ENCODE measurements at places on chromosomes 2 and 18.

- DNase-seq: no peak
Measured at GRCh38 chr18:62576845-62577512, 54.2 kb downstream of the ZCCHC2 start.

DNA sequence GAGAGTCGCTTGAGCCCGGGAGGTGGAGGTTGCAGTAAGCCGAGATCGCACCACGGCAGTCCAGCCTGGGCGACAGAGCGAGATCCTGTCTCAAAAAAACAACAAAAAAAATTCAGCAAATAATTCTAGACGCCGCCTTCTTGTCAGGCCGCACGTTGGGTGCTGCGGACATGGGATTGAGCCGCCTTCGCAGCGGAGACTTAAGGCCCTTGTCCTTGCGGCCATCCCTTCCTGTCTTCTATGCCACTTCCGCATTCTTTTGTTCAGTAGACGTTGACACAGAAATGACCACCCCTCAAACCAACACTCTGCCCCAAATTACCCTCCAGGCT lies 15.8 kb downstream of the PTPN18 start:
- no peak for DNase-seq

DNA sequence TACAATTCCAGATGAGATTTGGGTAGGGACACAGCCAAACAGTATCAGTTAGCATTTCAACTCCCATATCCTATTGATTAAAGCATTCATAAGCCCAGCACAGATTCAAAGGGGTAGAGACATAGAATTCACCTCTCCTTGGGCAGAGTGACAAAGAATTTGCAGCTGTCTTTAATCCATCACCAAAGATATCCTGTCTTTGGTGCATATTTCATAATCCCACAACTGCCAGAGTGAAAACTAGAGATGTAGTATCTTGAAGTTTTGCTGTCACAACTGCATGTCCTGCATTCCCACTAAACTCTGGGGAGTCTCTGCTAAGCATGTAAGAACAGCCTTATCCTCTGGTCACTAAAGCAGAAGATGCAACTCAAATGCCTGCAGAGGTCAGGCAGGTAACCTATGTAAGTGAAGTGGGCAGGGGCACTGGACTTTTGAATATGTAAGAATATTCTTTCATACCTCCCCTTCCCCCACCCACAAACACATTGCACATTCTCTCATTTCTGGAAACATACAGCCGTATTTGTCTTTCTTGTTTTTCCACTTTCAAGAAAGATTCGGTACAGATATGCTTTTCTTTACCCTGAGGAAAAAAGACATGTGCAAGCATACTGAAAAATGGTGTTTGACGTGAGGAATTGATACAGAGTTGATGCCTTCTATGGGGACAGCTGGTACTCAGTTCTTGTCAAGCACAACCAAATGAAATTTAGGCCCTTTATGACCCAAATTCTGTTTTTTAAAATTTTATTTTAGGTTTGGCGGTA lies 283.1 kb downstream of the SP3 start:
- DNase-seq: no peak

GRCh38 chr2:176206682-176207081 lies 18.2 kb downstream of the HOXD1 start:
- DNase-seq: no peak

DNA sequence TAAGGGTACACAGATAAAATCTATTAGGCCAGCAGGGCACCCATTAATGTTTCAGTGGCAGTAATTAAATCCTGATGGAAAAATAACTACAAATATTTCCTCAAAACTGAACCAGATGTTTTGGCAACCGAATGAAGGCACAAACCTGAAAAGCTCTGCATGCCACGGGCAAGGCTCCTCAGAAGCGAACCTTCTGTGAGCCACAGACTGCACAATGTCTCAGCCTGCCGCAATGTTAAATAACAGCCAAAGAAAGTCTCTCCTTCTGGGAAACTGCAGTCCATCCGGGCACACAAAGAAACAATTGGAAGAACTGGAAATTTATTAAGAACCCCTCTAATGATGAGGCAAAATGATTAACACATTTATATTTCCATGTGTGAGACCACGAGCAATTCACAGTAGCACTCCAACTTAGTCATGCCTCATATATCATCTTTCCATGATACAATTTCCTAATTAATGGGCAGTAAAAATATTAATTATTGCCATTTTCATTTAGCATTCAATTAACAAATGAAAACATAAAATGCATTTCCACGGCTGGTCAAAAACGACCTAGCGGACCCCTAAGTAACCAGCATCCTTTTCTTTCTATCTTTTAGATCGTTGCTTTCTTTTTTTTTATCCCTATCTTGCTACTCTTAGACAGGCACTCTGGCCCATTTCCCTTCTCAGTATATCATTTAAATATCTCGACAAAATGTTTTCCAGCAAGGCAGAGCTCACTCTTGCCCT lies 237.5 kb downstream of the EPHA4 start:
- DNase-seq: no peak

GRCh38 chr2:75522543-75523312 lies 38.0 kb downstream of the EVA1A start:
- DNase-seq: no peak

DNA sequence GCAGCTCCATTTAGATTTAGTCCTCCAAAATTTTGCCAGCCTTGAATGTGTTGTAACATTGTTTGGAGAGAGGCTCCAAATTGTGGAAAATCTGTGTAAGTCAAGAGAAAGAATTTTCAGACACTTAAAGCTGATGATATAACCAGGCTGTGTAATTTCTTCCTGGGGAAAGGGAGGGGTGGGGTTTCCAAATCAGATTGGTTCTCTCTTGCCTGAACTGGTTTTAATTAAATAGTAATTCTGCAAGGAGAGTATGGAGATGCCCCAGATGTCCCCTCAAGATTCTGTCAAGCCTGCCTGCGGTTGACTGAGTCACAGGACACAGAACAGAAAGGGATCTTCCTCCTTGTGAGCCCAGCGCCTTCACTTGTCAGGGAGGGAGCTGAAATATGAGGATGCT lies 54.5 kb downstream of the C18orf63 start:
- no peak for DNase-seq

DNA sequence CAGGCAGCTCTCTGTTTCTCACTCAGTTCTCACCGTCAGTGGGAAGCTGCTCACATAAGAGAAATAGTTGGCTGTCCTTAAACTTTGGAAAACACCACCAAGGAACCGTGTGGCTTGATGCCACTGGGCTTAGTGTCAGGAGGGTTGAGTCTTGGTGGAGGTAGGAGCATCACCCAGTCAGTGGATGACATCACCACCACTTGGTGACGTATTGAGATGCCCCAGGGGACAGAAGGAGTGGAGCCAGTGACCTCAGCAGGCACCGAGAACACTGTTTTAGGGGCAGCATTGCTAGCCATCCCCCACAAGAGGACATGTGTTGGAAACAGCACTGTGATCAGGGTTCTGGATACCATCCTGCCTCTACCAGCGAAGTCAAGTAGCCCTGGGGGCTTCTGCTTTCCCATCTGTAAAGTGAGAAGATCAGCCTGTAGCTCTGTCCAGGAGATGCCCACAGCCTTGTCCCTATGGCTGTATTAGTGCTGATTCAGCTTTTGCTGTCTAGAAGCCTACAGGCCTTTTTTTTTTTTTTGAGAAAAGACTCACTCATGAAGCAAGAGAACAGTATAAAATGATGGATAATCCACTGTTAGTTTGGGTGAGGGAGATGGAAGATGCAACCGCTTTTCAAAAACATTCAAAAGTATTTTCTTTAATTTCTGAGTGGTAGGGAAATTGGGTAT lies 66.2 kb downstream of the TSN start:
- no peak for DNase-seq

GRCh38 chr2:26642429-26642828 lies 1.3 kb upstream of the CIB4 start:
- no peak for DNase-seq

GRCh38 chr2:10132596-10132995 lies 10.1 kb downstream of the RRM2 start:
- DNase-seq: no peak

DNA sequence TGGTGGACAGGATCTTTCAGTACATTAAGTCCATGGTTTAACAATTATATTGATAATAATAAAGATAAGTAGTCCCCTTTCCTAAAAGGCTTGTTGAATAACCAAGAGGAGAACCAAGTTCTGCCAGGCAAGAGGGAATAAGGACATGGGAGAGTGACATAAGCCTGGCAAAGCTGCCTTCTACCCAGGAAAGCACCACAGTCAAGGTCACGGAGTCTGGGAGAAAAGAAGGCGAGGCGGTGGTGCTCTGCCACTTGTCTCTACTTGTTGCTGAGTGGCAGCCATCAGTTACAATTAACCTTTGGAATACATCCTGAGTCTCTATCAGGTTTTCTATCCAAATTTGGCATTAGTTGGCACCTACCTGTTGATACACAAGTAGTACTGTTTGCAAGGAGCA lies 101.7 kb upstream of the GATA6 start:
- DNase-seq: no peak

DNA sequence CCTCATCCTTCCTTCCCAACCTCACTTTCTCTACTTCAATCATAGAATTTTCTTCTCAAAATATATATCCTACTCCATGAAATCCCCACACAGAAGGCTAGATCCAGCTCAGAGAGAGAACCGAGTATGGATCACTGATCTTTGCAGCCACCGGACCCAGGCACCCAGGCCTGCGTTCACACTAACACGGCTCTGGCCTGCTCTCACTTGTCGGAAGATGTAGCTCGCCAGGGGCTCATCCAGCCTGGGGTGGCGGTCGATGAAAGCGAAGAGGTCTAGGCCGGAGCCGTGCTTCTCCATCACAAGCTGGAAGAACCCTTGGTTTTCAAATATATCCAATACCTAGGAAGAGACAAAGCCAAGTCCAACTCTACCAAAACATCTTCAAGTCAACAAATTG lies 12.7 kb upstream of the MTERF4 start:
- no peak for DNase-seq

- no peak for DNase-seq
Measured at GRCh38 chr2:176931588-176932563, 280.7 kb upstream of the HNRNPA3 start.

DNA sequence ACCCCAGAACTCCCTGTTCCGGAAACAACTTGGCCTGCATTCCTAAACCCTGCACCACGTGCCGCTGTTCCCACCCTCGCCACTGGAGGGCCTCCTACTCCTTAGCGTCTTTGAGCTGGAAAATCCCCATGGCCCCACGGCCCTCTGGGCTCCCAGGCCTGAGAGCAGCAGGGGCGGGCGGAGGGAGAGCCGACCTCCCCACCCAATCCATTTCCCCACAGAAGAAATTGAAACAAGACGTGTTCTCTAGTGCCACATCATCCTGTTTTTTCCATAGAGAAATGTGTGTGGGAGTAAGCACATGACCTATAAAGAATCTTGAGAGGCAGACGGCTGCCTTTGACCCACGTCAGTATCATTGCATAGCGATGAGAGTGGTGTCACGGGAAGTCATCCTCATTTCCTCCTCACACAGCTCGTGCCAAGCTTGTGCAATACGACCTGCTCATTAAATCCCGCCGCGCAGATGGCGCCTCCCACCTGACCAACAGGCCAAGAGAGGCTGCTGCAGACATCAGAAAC lies 79.2 kb downstream of the LAMA1 start:
- no peak for DNase-seq

DNA sequence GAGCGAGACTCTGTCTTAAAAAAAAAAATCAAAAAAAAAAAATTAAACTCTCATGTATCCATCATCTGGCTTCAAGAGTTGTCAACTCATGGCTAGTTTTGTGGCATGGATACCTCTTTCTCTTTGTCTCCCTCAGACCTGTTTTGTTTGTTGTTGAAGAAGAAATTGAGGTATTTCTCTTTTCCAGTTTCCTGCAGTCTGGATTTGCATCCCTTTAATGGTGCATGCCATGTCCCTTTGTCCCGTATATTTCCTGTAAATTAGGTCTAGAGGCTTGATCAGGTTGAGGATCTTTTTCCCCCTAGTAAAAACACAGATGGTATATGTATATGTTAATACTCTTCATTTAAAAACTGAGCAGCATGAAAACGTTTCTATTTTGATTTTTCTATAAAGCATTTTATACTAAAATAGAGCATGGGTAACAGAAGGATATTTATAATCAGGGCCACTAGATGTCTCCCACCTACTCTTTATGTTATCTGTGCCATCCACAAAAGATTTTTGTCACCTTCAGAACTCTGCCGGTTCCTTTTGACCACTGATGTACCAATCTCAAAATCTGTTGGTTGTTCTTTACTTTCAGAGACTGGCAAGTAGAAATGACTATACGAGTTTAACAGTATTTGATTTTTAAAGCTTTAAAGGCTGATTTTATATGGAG lies 80.1 kb downstream of the GALNT1 start:
- no peak for DNase-seq

GRCh38 chr2:105852066-105852465 lies 107.4 kb downstream of the NCK2 start:
- DNase-seq: no peak

DNA sequence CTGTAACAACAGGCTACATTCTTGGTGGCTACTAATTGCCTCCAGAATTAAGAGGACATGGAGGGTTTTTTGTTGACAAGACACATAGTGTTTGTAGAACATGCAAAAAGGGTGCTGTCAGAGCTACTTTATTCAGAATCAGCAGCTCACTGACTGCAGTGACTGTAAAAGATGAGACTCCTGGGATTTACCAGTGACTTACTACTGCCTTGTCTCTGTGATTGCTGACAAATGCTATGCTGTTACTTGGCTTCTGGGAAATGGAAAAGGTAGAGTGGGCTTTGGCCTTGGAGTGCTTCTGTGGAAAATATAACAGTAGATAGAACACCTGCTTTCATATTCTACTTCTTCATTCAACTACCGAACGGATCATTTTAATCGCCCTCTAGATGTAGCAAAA lies 47.8 kb downstream of the GREB1L start:
- DNase-seq: no peak

DNA sequence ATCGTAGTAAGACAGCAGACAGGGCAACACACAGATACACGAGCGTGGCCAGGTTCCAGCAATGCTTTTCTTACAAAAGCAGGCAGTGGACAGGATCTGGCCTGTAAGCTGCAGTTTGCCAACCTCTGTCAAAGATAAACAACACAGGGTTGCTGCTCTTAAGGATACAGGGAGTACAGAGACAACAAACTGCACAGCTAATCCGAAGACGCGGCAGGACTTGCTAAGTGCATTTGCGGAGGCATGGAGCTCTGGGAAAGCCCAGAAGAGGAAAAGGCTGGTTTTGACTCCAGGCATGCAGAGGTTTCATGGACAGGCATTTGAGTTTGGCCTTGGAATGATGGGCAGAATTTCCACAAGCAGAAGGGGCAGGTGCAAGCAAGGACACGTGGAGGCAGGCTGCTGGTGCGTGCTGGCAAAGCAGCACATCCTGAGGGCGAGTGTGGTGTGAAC lies 24.4 kb downstream of the SERTAD2 start:
- DNase-seq: no peak

DNA sequence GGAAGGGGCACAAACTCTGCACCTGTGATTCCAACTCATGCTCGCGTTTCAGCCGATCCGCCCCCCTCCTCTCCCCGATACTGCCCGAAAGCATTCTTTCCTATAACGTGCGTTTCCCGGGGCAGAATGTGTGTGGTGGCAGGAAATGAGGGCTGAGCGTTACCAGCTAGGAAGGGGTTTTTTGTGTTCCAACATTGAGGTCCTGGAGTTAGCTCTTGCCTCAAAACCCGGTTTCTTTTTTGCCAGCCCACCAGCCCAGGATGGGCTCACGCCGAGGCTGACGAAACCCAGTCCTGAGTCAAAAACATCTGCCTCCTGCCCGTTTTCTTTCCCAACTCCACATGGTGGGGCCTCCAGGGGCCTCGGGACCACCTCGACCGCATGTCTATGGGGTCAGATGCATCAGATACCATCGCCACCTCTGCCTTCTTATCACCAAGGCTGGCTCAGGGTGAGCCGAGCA lies 113.7 kb upstream of the COPS8 start:
- DNase-seq: no peak

- DNase-seq: no peak
Measured at GRCh38 chr2:3243804-3244203, 133.8 kb downstream of the EIPR1 start.

- no peak for DNase-seq
Measured at GRCh38 chr2:130843321-130843985, 6.7 kb downstream of the ARHGEF4 start.
